ENCODE measurements at places on chromosomes 2 and 18. TPM values are rescaled to one million over a fixed set of nuclear protein-coding genes. Genes with fewer than 3 reads are reported as not detected.

GRCh38 chr18:73407506-73407905 lies 539.7 kb upstream of the NETO1 start:
- DNase-seq = no peak

DNA sequence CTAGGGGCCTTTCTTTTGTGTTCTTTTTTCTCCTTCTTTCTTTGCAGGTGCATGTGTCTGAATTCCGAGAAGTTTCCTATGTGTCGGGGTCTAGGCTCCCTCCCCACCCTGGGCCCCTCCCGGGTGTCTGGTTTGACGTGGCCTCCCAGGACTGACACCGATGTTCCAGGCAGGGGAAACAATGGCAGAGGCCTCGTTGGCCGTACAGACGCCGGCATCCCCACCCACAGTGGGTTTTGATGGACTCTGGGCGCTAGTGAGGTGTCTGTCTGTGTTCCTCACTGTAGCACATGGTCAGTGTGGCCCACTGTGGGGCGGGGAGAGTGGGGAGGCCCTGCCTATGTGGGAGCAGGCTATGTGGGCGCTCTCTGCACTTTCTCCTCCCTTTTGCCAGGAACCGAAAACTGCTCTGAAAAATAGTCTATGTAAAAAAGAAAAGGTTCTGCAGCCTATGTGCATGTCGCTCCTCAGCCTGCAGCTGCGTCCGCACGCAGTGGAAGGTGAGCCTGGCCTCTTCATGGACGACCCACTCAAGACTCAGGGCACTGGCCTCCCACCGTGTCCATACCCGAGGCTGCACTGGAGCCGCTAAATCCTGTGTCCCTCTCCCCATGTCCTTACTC lies 90.9 kb upstream of the ASB18 start:
- DNase-seq = no peak

GRCh38 chr2:236642584-236643291 lies 73.1 kb downstream of the ACKR3 start:
- DNase-seq = peak; percentile 96

DNA sequence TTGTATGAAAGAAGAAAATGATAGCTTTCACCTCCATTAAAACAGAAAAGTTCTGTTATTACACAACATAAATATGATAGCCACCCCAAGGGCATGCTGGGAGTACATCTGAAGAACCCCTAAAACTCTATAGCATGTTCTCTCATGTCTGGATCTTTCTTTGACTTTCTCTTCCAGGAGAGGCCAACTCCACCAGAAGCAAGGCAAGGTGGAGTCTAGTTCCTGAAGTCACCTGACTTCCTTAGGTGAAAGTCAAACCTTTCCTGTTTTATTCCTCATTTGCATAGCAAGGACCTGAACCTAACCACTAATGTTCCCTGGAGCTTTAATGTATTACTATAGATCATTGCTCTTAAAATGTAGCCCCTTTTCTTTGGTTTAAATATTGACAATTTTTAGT lies 5.7 kb downstream of the STAT1 start:
- no peak for DNase-seq

DNA sequence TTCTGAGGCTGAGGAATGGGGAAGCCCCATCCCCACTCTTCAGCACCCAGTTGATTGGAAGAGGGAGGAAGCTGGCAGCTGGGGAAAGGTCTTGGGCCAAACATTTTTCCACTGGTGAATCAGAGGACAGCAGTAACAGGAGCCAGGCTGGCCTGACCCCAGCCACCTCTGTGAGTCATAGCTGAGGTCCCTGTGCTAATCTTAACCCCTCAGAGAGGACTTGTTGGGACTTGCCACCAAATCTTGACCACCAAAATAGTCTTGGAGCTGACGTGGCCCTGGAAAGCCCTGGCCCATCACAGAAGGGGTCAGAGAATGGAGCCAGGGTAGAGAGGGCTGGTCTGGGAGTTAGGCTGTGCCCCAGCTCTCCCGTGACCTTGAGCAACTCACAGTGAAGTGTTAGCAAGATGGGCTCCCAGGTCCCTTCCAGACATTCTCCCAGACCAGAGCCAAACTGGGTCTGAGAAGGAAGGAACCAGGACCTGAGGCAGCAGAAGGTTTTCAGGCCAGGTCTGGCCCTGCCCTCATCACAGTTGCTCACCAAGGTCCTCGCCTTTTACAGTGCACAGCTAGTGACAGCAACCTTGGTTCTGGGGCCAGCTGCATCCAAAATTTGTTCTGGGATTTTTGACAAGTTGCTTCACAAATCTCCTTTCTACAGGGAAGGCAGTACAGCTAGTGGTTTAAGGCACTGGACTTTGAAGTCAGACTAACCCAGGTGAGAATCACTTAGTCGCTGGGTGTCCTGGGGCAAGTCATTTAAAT lies 266.6 kb downstream of the CYP26B1 start:
- peak; percentile 62 for DNase-seq

DNA sequence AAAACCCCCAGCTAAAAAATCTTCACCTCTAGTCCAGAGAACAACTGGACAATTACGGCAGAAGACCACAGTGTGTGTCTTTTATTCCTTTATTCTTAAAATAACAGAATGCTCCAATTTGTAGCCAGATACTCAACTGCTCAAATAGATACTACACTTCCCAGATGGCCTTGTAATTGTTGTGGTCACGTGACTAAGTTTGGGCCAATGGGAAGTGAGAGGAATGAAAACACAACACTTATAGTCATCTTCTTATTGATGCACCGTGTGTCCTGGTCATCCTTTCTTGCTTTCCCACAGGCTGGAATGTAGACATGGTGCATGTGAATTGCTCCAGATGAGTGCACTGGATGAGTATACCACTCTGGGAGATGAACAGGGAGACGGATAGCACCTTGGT lies 145.1 kb downstream of the CDC42EP3 start:
- DNase-seq = no peak

GRCh38 chr2:213065583-213066442 lies 85.6 kb downstream of the IKZF2 start:
- DNase-seq = peak; percentile 48

DNA sequence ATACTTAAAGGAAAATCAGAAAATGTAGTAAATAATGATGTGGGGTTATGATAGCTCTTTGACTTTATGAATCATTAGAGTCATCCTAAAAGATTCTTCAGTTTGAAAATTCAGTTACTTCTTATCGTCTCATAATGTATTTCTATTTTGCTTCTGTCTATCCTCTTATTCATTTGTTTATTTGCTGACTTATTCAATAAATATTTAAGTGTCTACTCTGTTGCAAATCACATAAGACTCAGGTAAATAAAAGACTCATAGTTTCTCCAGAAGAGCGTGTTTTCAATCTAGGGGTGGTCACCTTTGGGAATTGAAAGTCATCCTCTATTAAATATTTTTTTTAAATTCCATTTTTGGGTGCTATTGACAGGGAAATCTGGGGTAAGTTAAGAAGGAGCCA lies 69.1 kb upstream of the RBMS1 start:
- no peak for DNase-seq

- no peak for DNase-seq
These were observed 18.4 kb downstream of the FN1 start for GRCh38 chr2:215417400-215417951.

GRCh38 chr2:5561006-5561405 lies 131.2 kb upstream of the SOX11 start:
- DNase-seq = no peak

GRCh38 chr2:238643400-238643907 lies 204.4 kb upstream of the TWIST2 start:
- no peak for DNase-seq

GRCh38 chr18:12288403-12288755 lies 19.7 kb upstream of the TUBB6 start:
- no peak for DNase-seq

The MITD1 gene
- 15.8 TPM for total RNA-seq

DNA sequence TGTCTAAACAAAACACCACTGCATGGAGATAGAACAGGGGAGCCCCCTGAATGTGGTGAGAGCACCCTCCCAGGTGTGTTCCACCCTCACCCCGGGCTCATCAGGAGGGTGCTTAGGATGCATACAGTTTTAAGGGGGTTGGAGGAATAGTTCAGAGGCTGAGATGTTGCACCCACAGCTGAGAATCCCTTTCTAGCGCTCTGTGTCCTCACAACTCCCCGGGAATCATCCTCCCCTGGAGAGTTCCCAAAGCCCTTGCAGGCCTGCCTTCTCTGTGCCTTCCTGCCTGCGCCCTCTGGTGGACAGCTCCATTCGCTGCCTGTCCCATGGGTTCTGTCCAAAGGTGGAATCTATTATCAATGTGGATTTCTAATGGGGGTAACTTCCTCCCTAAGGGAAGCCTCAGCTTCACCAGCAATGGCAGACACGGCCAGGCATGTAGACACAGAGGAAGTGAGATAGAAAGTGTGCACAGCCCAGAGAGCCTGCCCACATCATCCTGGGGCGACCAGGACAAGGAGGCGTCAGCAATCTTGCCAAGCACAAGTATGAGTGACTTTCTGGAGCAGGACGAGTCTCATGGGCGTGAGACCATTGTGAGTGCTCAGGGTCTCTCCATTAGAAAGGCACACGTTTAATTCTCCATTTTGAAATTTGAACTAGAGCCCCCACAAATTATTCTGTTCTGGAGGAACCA lies 1.2 kb upstream of the UGT1A5 start:
- DNase-seq = peak; percentile 68

The SPHKAP gene
- 0.81 TPM for total RNA-seq

The CLEC4F gene
- not detected for total RNA-seq

DNA sequence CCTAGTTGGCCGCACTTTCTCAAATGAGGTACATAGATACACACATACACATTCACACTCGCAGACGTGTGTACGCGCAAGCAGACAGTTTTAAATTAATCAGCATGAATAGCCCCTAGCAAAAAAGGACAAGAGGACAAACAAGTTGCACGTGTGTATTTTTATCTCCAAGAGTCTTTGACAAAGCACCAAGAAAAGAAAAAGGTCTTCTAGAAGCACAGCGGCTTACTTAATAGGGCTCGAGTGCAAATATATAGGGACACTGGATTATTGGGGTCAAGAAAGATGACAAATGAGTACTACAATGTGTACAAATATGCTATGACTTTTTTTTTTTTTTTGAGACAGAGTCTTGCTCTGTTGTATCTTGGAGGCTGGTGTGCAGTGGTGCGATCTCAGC lies 1.7 kb upstream of the BCL2 start:
- DNase-seq = no peak

The LIPG gene
- total RNA-seq = not detected

DNA sequence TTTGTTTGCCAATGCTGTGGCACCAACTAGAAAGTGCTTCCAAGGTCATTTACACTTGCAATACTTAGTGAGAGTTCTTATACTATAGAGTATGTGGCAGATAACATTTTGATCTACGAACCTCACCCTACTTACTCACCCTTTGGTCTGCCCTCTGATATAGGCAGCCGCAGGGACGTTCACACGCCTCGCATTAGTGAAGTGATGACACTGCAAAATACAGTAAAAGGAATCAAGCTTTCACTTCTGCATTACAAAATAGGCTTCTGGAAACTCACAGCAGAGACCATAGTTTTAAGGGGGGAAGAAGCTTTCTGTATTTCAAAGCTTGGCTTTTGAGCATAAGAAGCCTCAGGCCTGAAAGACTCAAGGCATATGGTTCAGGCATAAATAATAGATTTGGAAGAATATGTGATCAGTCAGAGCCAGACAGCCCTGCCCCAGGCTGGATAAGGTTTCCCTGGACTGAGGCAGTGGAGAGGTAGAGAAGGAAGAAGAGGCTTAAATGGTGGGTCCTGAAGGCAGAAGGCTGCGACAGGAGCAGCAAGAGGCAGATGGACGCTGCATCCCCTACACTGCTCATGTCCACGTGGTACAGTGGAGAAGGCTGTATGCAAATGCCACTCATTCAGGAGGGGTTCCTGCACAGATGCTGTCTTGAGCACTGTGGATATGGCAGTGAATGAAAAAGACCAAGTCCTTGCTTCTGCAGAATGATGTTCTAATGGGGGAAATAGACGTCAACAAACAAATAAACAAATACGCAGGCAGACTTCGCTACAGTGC lies 63.1 kb downstream of the FECH start:
- no peak for DNase-seq

- no peak for DNase-seq
These were observed at the start of gene RAX for GRCh38 chr18:59272891-59273758. RAX (minus strand) TSS chr18:59273454; CDS start chr18:59273206, 248 bp downstream.

- DNase-seq = no peak
These were observed 84.2 kb downstream of the ARL4C start for GRCh38 chr2:234412726-234413125.

The SPDYA gene
- 0.45 TPM for total RNA-seq

DNA sequence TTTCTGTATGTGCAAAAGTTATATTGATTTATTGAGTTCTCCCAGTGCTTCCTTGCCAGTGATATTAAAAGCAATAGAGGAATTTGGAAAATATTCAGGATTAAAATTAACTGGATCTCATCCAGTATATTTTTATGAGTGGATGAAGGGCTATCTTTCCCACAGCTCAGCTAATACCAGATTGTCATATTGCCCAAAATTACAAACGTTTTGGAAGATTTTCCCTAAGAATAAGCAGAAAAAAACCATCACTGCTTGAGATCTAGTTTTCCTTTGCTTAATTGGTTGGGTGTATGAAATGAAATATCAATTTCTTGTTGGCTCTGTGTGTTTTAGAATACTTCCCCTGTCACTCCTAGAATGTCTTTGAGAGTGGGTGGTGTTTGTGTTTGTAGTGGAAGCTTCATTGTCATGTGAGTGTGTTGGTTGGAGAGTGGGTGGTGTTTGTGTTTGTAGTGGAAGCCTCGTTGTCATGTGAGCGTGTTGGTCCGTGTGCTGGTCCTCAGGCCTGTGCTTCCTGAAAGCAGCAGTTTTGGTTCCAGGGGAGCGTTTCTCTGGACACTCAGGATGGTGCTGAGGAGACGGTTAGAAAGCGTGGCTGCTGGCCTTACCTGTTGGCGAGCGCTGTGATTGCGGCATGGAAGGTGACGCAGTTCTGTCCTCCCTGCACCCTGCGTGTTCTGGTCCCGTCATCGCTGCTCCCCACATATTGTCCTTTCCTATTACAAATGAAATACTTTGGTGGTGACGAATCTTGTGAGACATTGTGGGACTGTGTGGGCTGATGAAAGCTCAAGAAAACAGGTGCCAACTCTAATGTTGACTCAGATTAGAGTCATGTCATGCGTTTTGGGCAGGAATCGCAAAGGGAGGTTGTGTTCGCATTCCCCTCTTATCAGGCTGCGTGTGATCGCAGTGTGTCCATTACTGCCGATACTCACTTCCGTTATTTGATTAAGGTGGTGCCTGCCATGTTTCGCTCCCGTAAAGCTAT lies 12.4 kb downstream of the ASB1 start:
- peak; percentile 98 for DNase-seq

The ABCG5 gene
- not detected for total RNA-seq

The ALLC gene
- not detected for total RNA-seq

DNA sequence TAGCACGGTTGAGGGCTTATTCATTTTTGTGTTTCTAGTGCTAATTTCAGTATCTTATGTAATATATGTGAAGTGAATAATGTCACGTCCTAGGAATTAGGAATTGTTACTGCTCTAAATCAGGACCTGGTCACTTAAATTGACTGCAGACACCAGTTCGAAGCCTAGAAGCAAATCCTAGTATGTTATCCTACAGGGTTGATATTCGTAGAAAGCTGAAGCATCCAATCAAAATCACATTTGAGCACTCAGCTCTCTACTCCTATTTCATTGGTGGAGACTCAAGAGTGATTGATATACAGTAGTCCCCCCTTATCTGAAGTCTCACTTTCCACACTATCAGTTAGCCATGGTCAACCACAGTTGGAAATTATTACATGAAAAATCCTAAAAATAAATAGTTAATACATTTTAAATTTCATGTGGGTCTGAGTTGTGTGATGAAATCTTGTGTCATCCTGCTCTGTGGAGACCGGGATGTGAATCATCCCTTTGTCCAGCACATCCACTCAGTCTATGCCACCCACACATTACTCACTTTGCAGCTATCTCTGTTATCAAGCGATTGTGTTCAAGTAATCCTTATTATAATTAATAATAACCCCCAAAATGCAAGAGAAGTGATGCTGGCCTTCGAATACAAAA lies 35.2 kb upstream of the SCN9A start:
- DNase-seq = peak; percentile 88

Measured in HFFc6 (cell line).